Left ventricle myocardium superior (tissue), 1 donor: ENCODE measurements at places on chromosomes 13 and 19.

DNA sequence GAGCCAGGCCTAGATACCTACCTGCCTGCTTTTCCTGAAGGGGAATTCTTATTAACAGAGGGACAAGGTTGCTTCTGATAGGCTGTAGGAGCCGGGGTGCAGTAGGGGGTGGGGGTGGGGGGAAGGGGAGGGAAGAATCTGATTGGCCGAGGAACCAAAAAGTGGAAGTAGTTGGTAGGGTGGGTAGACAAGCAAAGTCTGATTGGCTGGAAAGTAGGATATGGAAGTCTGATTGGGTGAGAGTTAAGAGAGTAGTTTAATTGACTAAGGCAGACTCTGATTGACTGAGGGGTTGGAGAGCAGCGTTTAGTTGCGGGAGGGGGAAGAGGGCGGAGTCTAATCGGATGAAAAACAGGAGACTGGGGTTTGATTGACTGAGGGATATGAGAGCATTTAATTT lies 9.4 kb upstream of the CYP4F22 start:
- no peak for DNase-seq

- no peak for DNase-seq
Observed at GRCh38 chr13:62371737-62372136, 956.1 kb upstream of the PCDH20 start.

GRCh38 chr13:47747901-47748300 lies 253.2 kb downstream of the SUCLA2 start:
- no peak for DNase-seq

DNA sequence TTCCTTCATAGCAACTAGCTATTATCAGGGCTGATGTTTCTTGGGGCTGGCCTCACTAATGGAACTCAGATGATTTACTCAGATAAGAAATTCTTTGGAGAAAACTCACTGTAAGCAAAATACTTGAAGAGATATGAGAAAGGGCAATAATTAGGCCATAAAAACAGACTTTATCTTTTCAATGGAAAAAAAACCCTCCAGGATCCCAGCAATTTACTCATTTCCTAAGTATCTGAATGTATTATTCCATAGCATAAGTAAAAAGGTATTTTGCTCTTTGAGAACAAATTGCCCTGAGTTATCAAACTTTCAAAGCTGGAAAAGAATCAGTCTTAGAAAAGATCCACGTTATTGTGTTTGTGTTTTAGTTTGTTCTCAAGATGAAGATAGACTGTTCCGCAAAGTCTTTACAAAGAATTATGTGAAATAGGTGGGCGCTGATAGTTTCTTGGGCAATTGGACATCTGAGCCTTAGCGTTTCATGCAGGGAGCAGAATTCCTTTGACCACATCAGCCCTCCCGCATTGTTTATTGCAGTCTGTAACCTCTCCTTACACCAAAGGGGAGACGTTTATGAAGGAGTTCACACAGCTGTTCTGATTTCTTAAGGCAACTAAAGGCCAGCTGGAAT lies 29.1 kb upstream of the CSNK1A1L start:
- DNase-seq, result no peak

- no peak for DNase-seq
Observed at GRCh38 chr19:46126086-46126580, 1.6 kb upstream of the IGFL3 start.

DNA sequence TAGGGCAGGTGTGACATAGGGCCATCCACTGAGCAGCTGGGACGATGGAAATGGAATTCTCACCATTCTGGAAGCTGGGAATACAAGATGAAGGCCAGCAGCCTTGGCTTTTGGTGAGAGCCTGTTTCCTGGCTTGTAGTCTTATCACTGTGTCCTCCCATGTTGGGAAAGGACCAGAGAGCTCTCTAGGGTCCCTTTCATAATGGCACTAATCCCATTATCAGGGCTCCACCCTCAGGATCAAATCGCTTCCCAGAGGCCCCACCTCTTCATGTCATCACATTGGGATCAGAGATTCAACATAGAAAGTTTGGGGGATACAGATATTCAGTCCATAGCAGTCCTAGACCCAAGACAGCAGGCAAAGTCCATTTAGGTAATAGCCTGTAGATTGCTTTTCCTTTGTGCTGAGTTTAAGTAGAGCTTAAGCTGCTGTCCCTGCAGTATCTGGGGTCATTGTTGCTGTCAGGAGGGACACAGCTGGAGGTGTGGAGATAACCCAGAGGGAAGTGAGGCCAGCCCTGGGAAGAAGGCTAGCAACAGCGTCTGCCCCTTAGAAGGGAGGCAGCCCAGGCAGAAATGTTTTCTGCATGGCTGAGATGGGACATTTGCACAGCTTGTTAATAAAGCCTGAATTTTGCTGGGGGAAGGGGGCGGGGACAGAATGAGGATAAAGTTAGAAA lies 136.5 kb upstream of the GPR12 start:
- DNase-seq, result no peak

DNA sequence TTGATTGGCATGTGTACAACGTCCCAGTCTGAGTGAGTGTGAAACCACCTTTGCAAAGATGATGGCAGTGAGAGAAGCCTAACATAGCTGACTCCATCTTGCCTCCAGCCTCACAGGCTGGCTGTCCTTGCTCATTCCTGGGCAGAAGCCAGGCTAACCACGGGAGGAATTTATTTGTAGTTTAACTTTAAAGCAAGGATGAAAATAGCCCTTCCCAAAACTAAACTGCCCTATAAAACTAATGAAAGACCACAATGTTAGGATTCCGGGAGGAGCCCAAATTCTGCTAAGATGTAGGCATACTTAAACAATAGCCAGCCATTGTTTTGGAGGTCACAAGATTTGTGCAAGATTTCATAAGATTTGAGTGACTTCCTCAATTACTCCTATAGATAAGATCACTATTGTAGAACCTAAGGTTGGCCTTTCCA lies 96.6 kb upstream of the LSM14A start:
- DNase-seq, result no peak

DNA sequence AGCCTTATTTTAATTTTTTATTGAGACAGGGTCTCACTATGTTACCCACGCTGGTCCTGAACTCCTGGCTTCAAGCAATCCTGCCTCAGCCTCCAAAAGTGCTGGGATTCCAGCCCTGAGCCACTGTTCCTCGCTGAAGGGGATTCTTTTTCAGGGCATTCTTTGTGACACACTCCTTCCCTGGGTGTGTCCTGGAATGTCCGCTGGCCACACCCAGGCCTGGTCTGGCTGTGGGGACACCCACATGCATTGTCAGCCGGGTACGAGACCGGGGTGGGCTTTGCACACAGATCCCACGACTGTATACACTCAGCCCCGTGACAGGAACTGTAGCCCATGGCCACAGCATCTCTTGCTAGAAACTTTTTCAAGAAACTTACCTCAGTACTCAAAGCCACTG lies 34.4 kb upstream of the GATAD2A start:
- no peak for DNase-seq

DNA sequence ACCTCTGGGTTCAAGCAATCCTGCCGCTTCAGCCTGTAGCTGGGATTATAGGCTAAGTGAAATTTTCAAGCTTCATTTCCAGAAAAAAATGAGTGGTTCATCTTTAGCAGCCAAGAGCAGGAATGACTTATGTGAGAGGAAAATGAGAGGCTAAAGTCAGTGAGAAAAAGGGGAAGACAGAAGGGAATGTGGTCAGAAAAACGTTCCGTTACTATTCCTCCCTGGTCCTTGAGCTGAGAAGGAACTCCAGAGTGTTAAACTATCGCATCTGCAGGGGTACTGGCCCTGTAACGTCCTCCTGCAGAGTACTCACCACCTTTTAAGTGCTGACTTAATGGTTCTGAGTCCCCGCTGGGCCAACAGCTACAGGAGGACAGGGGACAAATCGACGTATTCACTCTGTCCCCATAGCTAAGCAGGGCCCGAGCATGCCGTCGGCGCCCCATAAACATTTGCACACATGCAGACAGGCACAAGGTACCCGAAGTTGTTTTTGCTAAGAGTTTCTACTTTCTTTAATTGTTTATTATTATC lies 88.1 kb downstream of the FLT1 start:
- no peak for DNase-seq

DNA sequence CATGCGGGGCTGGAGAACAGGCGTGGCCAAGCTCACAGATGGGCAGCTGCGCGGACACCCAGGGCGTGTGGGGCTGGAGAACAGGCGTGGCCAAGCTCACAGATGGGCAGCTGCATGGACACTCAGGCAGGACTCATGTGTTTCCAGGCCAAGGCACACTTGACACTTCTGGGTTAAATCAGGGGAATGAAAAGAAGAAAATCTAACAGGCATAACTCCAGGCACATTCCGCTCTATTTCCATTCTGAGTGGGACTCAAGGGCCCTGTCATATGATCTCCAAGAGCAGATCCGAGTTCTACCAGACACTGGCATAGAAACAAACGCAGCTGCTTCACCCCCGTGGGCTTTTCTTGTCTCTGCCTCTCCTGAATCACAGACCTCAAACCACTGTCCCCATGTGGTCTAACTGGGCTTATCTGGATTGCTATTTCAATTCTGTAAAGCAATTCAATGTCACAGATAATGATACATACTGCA lies 17.4 kb upstream of the C13orf46 start:
- DNase-seq, result no peak

DNA sequence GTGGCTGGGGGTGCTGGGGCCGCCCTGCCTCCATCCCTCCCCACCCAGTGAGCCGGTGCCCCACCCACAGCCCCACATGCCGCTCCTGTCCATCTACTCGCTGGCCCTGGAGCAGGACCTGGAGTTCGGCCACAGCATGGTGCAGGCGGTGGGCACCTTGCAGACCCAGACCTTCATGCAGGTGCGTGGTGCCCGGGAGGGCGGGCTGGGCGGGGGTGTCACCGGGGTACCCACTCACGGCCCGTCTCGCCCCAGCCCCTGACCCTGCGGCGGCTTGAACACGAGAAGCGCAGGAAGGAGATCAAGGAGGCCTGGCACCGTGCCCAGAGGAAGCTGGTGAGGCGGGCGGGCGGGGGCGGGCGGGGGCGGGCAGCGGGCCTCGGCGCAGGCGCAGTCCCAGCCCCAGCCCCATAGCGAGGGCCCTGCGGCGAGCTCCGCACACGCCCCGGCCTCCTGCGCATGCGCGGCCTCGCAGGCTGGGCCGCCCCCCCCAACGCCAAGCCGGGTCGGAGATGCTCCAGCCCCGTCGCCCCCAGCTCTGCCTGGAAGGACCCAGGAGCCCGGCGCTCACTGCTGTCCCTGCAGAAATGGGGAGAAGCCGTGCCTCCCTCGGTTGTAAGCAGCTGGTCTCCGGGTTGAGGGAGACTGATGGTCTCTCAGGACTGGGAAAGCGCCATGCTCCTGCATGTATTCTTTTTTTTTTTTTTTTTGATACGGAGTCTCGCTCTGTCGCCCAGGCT lies 7.7 kb downstream of the ARHGAP45 start:
- peak; percentile 91 for DNase-seq

DNA sequence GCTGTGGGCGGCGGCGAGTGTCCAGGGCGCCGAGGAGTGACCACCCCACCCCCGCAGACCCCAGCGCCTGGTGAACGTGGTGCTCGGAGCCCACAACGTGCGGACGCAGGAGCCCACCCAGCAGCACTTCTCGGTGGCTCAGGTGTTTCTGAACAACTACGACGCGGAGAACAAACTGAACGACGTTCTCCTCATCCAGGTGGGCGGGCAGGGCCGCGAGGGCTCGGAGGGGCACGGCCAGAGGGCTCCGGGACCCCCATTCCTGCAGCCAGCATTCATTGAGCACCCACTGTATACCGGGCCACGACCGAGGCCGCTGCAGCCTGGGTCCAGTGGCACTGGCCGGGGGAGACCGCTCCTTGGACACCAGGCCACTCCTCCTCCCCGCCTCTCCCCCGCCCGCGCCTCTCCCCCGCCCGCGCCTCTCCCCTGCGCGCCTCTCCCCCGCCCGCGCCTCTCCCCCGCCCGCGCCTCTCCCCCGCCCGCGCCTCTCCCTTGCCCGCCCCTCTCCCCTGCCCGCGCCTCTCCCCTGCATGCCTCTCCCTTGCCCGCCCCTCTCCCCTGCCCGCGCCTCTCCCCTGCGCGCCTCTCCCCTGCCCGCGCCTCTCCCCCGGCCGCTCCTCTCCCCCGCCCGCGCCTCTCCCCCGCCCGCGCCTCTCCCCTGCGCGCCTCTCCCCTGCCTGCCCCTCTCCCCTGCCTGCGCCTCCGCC lies 3.2 kb downstream of the PRTN3 start:
- DNase-seq, result no peak

GRCh38 chr19:30388327-30388726 lies 16.1 kb downstream of the ZNF536 start:
- DNase-seq, result no peak

DNA sequence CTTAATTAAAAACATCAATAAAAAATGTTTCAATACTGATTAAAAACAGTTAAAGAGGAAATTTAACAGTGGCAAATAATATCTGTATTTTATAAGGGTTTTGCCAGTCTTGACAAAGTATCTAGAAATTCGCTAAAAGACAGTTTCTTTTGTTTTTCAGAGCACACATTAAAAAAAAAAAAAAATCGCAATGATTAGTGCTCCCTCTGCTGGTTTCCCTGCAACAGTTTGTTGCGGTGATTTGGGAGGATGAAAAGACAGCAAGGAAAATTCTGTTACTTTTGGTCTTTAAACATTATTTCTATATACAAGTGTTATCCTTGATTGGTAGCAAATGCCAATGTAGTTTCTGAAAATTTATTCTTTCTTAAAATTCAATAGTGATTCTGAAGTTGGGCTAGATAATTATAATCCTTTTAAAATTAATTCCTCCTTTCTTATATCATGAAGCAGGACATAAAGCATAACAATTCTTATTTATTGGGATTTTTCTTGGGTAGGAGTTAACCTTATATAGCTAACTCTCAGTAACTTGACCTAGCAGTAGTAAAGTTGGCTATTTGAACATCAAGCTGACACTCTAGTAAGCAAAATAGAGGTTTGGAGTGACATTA lies 23.1 kb upstream of the SPRY2 start:
- no peak for DNase-seq

- no peak for DNase-seq
Observed at GRCh38 chr19:47352095-47352494, 3.0 kb downstream of the DHX34 start.

- DNase-seq, result no peak
Observed at GRCh38 chr19:31783592-31783991, 434.4 kb upstream of the TSHZ3 start.

- DNase-seq, result no peak
Observed at GRCh38 chr13:113848431-113849260, 15.2 kb downstream of the GAS6 start.

DNA sequence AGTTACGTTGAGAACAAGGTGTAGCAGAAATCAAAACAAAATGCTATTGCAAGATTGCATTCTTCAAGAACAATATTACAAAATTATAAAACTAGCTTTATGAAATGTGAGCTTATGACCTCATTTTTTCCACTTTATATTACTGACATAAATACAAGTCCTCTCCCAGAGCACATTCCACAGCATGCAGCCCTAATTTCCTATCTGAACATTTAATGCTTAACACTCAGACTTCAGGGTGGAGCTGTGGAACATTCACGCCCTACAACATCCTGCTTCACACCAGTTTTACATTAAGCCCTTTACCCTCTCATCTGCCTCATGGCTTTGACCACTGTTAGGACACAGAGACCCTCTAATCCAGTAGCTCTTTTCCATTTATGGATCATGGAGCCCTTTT lies 65.5 kb downstream of the EPSTI1 start:
- no peak for DNase-seq

GRCh38 chr13:97953376-97953970 lies at the start of gene IPO5:
Gene IPO5 (plus strand): TSS chr13:97953675. CDS start chr13:97976697, 23,022 bp downstream.
- no peak for DNase-seq

- no peak for DNase-seq
Observed at GRCh38 chr19:17737690-17738153, 13.6 kb upstream of the FCHO1 start.
